PC-3 (cell line): ENCODE measurements at places on chromosomes 5 and 9. TPM values are rescaled to one million over a fixed set of nuclear protein-coding genes. Genes with fewer than 3 reads are reported as not detected.

GRCh38 chr5:59694411-59694810 is 199.1 kb downstream of the PDE4D start:
- H3K4me3 ChIP-seq: no peak overlapping the region
- no peak for DNase-seq
- H3K27ac ChIP-seq: no peak overlapping the region
- H3K36me3 ChIP-seq: no peaks in the 10 kb centered on the region
- no peaks in the 10 kb centered on the region for H3K4me1 ChIP-seq

DNA sequence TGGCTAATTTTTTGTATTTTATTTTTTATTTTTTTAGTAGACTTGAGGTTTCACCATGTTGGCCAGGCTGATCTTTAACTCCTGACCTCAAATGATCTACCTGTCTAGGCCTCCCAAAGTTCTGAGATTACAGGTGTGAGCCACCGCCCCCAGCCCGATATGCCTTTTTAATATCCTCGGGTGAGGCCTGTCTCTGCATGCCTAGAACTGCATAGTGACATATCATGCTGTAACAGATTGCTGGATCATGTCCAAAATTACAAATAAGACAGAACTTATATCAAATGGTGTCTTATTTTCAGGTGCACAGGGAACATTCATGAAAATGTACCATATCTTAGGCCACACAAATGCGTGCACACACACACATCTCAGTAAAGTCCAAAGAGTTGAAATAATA is 39.1 kb upstream of the PJA2 start:
- no peak overlapping the region for H3K4me3 ChIP-seq
- no peaks in the 10 kb centered on the region for H3K36me3 ChIP-seq
- no peaks in the 10 kb centered on the region for H3K4me1 ChIP-seq
- H3K27me3 ChIP-seq: no peaks in the 10 kb centered on the region
- no peak for DNase-seq
- H3K27ac ChIP-seq: no peak overlapping the region

DNA sequence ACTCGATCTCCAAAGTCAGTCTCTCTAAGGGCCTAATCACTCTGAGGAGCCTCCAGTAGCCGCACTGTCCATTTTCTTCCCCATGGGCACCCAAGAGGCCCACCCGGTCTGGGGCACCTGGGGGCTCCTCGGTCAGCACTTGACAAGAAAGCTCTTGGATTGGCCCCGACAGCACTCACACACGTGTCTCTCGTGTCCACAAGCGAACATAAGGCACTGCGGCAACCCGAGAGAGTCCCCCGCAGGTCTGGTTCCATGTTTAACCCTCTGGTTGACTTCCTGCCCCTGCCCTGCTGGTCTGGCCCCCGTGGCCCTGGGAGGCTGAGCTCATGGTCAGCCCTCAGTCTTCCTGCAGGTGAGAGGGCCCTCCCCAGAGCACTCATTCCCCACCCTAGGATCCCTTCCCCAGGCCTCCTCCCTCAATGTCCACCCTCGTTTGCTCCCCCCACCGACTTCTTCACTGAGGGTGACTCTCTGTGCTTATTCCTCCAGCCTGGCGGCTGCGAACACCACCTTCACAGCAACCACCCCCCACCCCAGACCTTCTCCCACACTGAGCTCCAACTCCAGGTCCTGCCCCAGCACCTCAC is 16.3 kb upstream of the LRRC14B start:
- 0 out of 2 replicates have a peak, but pooled peaks cover 3% of the 10 kb centered on the region for H3K27me3 ChIP-seq
- H3K4me1 ChIP-seq: no peaks in the 10 kb centered on the region
- no peak overlapping the region for H3K27ac ChIP-seq
- no peaks in the 10 kb centered on the region for H3K36me3 ChIP-seq

DNA sequence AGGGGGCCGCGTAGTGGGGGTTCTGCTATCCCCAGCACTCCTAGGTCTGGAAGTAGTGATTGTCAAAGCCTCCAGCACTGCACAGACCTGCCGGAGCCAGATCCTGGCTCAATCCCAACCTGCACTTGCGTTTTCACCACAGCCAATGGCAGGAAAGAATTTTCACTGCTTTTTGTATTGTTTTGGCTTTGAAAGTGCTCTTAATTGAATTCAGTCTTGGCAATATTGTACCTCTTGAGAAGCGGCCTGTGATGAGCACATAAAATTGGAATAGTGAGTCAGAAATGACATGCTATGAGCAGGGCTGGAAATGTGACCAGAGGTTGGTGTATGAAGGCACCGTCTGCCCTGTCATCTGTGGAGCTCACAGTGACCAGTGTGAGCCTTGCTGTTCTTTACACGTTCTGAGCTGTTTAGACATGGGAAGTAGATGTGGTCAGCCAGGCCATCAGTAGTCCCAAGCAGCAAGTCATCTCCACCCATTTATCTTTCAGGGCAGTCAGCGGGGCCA is 41.5 kb downstream of the SECISBP2 start:
- H3K27ac ChIP-seq: no peak overlapping the region
- no peaks in the 10 kb centered on the region for H3K27me3 ChIP-seq
- no peak for DNase-seq
- H3K36me3 ChIP-seq: no peaks in the 10 kb centered on the region; the same call in none of the 2 replicates
- no peaks in the 10 kb centered on the region for H3K4me1 ChIP-seq

DNA sequence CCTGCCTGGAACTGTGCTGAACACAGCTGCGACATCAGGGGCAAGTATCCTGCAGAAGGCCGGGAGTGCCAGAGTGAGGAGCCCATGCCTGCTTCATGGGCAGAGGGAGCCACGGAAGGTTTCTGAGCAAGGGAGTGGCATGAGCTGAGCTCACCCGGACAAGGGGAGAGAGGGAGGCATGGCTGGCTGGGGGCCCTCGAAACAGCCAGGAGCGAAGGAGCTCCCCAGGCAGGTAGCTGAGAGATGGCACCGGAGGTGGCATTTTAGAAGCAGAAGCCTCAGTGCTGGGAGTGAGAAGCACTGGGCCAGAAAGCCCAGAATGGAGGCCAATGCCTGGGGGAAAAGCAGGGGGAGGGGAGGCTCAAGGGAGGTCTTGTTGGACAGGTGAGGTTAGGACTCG is 56.9 kb upstream of the SARDH start:
- no peak for DNase-seq
- H3K4me3 ChIP-seq: no peak overlapping the region
- no peak overlapping the region for H3K27ac ChIP-seq
- H3K36me3 ChIP-seq: no peaks in the 10 kb centered on the region

DNA sequence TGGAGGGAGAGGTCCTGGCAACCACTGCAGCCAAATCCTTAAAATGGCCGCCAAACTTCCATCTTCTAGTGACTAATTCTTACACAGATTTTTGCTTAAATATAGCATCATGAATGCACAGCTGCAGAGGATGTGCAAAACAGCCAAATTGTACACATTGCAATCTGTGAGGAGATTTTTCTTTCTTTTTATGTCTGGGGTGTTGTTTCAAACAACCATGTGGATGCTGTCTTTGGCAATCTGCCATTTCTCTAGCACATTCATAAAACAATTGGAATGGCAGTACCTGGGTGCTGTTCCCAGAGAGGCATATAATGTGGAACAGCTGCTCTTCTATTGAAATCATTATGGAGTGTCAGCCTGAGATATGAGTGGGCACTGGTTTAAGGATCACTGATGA is 1082.9 kb upstream of the SEMA6A start:
- no peak overlapping the region for H3K4me3 ChIP-seq
- no peak for DNase-seq
- H3K27me3 ChIP-seq: no peaks in the 10 kb centered on the region
- H3K4me1 ChIP-seq: no peaks in the 10 kb centered on the region
- no peaks in the 10 kb centered on the region for H3K36me3 ChIP-seq

- H3K4me1 ChIP-seq: peaks cover 71% of the 10 kb centered on the region
- no peaks in the 10 kb centered on the region for H3K36me3 ChIP-seq
- no peaks in the 10 kb centered on the region for H3K27me3 ChIP-seq
- DNase-seq: peak; percentile 31
- peak overlapping the region; percentile 99 for H3K27ac ChIP-seq
- H3K4me3 ChIP-seq: no peak overlapping the region
Observed at GRCh38 chr9:22214497-22215031, 205.5 kb upstream of the CDKN2B start.

DNA sequence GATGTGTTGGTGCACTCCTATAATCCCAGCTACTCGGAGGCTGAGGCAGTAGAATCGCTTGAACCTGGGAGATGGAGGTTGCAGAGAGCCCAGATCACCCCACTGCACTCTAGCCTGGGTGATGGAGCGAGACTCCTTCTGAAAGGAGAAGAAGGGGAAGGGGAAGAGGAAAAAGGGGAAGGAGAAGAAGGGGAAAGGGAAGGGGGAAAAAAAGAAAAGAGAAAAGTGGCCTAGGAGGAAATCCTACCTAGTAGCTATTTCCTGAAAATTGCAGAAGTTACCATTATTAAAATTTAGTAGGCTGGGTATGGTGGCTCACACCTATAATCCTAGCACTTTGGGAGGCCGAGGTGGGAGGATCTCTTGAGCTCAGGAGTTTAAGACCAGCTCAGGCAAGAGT is 67.4 kb downstream of the ARRDC3 start:
- no peak for DNase-seq
- no peaks in the 10 kb centered on the region for H3K27me3 ChIP-seq
- H3K27ac ChIP-seq: no peak overlapping the region
- no peak overlapping the region for H3K4me3 ChIP-seq
- no peaks in the 10 kb centered on the region for H3K36me3 ChIP-seq
- H3K4me1 ChIP-seq: peaks cover 37% of the 10 kb centered on the region

- no peaks in the 10 kb centered on the region for H3K27me3 ChIP-seq
- peaks cover 82% of the 10 kb centered on the region for H3K4me1 ChIP-seq
- no peak overlapping the region for H3K4me3 ChIP-seq
- H3K27ac ChIP-seq: no peak overlapping the region
- peaks cover 2% of the 10 kb centered on the region; the same call in 1 of the 2 replicates for H3K36me3 ChIP-seq
Observed at GRCh38 chr5:14171621-14172020, 28.5 kb downstream of the TRIO start.

SAXO1 gene
- total RNA-seq: not detected in 2 replicates

PDCD1LG2 gene
- 0.46 and 1.4 TPM in 2 replicates for total RNA-seq

GLDC gene
- total RNA-seq: 5.4 and 8.1 TPM in 2 replicates
